ENCODE measurements at places on chromosomes 3 and 15.

GRCh38 chr3:142796823-142797222, 73.0 kb downstream of the TRPC1 start:
- DNase-seq, result no peak

DNA sequence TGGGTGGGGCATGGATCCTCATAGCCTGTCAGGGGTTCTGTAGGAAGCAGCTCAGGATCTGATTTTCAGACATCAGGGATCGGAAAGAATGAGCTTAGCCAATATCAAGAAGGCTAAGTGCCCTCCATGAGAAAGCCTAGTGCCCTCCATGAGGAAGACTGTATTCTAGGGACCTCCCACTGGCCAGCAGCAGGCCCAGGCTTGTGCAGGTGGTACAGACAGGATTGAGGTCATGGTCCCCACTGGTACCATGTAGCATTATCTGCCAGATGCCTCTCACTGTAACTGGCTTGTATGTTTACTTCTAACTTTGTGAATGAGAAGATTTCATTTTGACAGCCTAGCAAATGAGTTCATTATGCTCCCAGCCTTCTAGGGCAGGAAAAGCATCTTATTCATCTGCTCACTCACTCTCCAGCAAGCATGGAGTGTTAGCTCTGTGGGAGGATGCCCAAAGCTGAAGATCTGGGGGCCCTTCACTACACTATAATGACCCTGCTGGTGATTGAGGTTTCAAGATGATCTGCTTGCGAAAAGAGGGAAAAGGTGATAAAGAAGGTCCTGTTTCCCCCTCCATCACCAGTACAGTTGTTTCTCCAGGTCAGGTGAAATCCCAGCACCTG, 7.5 kb downstream of the EPHB1 start:
- no peak for DNase-seq

- no peak for DNase-seq
Observed at GRCh38 chr3:34155108-34155507, 356.7 kb downstream of the PDCD6IP start.

DNA sequence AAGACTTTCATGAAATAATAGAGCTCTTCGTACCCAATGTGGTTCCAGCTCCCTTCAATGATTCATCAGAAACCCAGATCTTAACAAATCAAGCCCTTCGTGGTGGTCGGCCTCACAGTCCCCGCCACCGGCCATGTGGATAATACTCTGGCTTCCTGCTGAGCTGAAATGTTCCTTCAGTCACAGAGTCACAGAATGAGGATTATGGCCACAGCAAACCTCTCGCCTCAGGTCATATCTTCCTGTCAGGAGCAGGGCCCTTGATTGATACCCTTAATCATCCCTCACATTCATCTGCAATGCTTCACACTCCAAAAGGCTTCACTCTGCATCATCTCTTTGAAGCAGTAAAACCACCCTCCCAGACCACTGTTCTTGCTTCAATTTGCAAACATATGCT, 452.6 kb downstream of the OCA2 start:
- no peak for DNase-seq

DNA sequence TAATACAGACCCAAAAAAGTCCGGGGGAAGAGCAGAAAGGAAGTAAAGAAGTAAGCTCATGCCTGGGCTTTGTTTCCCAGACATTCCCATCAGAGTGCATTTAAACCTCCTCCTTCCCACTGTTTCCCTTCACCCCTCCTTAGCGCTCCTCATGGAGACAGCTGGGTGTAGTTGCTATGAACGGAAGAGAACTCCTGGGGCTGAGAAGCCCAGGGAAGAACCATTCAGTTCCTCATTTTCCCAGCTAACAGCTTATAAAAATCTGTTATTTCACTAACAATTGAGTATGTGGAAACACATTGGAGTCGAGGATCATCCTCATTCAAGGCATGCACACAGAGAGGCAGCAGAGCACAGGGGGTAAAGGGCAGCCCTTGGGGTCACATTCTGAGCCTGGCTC, 299.3 kb downstream of the SHQ1 start:
- no peak for DNase-seq

DNA sequence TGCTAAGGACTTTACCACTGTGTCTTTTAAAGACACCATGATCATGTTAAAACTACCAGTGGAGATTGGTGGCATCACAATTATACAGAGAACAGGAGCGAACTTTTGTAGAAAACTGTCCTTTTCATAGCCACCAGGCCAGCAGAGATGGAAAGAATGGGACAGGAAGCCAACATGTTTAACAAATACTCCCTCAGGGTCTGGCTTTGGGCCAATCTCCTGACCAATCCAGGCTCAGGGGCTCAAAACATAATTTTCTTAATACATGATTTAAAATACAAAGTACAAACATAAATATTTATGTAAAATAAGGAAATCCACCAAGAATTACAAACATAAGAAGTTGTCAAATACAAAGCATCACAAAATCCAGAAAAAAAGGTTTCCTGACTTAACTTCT, 266.0 kb downstream of the VPS13C start:
- no peak for DNase-seq

DNA sequence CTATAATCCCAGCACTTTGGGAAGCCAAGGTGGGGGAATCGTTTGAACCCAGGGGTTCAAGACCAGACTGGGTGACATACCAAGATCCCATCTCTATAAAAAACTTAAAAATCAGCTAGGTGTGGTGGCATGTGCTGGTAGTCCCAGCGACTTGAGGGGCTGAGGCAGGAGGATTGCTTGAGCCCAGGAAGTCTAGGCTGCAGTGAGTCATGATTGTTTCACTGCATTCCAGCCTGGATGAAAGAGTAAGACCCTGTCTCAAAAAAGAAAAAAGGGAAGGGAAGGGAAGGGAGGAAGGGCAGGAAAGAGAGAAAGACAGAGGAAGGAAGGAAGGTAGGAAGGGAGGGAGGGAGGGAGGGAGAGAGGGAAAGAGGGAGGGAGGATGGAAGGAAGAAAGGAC, 133.7 kb upstream of the LRRN1 start:
- DNase-seq, result no peak

DNA sequence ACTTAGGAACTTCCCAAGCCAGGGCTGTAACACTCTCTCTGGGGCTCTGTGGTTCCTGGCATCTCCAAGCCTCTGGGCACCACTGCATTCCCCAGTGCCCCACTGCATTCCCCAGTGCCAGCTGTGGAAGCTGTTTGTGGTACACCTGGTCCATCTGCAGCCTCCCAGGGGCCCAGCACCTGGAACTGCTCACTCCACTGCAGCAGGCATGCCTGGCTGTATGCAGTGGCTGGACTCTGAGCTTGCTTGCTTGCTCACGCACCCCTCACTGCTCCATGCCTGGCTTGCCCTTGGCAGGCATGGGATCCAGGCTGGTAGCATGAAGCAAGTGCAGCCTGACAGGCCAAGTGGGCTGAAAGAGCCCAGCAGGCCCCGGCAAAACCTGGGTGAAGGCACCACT, 512.1 kb downstream of the SQOR start:
- DNase-seq, result no peak

DNA sequence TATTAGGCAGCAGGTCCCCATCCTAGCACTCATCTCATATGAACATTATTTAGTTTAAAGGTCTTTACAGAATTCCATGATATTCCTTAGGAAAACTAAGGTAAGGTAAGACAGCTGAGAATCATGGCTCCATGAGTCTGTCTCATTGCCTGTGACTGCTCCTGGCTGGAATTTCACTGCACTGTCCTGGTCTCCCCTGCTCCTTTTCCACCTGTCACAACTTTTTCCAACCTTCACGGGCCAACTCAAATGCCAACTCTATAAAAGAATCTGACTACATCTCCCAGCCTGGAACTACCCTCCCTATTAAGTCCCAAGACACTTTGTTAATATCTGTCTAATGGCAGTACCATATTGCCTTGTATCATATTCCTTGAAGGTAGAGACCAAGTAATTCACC, 7.6 kb downstream of the CNBP start:
- DNase-seq, result no peak

DNA sequence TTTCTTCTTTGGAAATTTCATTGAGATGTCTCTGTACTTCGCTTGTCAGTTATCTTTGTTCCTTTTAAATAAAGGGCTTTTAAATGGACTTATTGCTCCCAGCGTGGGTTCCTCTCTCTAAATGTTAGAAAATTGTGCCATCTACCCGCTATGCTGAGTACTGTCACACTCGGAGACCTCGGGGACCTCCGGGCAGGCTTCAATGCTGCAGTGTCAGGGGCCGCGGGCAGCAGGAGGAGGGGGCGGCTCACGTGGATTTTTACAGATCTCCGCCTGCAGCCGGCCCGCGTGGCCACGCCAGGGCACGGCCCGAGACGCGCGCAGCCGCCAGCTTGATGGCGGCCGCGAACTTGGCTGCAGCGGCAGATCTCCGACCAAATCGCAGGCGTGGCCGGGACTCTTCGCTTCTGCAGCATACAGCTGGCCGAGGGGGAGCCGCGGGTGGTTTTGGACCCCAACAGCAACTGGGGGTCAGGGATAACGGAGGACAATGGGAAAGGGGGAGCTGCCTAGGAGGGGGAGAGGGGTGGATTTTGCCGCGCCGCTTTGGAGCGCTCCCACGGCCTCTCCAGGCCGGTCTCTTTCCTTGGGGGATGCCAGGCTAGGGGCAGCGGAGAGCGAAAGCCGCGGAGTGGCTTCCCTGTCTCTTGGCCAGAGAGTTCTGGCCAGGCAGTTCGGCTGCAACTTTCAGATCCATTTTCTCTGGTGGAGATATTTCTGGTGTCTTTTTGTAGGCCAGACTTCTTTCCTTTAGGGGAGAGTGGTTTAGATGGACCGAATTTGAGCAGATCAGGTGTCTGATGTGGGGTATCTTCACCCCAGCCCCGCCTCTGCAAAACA, 15.3 kb downstream of the NR2F2 start:
- peak; percentile 67 for DNase-seq

- no peak for DNase-seq
Observed at GRCh38 chr15:56099311-56099710, 105.9 kb upstream of the NEDD4 start.

DNA sequence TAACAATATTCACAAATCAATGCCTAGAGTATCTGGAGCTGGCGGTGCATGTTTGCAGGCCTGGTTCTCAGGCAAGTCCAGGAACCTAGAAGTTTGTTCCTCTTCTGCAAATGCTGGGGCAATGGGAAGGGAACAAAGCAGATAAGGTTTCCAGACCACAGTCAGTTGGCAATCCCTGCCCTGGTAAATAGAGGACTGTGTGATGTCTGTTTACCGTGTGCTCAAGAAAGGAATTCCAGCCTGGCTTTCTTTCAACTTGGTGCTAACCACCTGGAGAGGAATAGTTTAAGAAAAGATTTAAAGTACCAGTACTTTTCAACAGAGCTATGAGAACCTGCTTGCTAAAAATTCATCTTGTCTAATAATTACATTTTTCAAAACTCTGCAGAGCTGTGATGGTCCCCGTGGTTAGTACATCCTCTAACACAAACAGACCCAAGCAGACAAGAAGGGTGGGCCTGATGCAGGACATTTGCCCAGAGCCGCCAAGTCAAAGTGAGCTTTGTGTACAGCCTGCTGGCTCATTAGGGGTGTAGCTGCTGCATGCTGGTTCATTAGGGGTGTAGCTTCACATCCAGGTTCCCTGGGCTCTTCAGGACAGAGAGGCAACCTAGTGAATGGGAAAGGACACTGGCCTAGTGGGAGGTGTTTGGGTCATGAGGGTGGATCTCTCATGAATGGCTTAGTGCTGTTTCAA, 220.5 kb downstream of the SQOR start:
- DNase-seq, result no peak

DNA sequence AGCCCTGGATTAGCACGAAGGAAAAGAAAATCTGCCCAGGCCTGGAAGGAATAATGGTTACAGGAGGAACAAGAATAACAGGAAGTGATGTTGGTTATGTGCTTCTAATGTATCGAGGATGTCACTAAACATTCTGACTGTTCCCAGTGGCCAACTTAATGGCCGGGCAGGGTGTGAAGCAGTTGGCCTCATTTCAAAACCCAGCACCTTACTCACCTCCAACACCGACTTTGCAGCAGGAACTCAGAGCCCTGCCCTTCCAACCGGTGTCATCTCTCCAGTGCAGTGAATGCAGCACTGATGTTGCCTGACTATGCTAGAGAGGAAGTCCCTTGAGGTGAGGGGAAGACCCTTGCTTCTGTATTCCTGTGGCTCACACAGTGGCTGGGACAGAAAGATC, 162.4 kb upstream of the LRTM1 start:
- no peak for DNase-seq

DNA sequence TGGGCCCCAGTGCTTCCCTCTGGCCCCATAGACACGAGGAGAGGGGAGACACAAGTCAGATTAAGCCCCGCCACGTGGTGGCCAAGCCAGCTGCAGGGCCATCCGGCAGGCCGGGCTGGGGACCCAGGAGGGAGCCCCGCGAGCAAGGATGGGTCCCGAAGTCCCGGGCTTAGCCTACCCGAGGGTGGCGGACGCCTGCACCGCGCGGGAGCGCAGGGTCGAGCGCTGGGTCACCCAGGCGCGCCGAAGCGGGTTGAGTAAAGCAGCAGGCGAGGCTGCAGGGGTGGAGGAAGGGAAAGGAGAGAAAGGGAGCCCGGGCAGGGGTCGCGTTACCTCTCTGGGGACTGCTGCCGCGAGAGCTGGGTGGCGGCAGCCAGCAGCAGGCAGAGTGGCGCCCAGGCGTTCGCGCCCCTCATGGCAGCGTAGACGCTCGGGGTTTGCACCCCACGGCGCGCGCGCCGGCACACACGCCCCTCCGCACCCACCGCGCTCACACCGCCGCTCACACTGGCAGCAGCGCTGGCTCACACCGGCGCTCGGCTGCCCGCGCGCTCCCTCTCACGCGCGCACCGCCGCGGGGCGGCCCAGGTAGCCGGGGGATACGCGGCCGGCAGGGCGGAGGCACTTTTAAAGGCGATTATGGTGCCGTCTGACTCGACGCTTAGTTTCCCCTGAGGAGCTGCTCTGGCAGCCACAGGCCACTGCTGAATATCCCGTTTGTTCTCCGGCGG, at the start of gene PCOLCE2:
Gene PCOLCE2, minus strand, starts transcription at position 603 of the 731 bp plus-strand sequence. Its CDS starts 187 bp downstream, at position 416.
- DNase-seq, result no peak

DNA sequence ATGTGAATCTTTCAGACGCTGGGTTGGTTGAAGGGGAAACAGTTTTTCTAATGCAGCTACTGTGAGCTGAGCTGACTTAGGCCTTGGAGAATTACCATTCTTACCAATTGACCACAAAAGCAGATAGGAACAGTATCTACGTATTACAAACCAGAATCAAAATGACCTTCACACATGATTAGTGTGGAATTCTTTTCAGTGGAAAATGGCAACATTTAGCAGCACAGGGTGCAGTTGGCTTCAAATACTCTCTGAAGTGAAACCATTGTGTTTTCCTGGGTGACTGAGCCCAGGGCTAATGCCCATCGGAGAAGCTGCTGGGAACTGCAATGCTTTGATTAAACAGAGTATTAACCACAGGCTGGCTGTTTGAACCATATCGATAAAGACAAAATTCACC, 40.2 kb upstream of the GOLGA8J start:
- no peak for DNase-seq

DNA sequence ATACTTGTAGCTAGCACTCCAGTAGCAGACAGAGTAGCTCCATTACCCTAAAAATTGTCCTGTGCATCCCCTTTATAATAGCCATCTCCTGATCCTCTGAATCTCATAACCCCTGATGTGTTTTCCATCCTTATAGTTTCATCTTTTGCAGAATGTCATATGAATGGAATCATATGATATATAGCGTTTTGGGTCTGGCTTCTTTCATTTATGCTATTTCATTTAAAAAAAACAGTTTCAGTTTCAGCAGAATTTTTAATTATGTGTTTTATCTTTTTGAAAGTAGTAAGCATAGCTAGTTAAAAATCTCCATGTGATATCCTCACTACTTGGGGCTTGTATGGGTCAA, 132.7 kb downstream of the KLF13 start:
- DNase-seq, result no peak

All from amygdala (tissue), 56 donors.